ENCODE measurements at places on chromosomes 4 and X. TPM values are rescaled to one million over a fixed set of nuclear protein-coding genes. Genes with fewer than 3 reads are reported as not detected.

- DNase-seq, result peak; percentile 49
Observed at GRCh38 chr4:128528793-128529553, 241.4 kb upstream of the PGRMC2 start.

DNA sequence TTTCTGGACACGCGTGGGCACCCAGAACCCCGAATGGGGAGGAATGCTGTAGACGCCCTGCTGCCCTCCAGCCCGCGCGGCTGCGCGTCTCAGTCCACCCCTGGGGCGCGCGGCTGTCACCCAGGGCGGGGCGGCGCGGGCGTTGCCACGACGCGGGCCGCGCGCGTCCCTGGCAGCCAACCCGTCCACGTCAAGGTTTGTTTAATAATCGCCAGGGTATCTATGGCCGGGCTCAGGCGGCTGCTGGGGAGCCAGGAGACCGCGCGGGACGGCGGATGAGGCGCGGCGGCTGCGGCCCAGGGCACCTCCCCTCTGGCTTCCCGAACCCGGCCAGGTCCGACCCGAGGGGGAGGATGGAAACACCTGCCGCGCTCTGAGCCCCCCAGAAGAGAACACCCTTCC lies at the start of gene SPATA18:
Gene SPATA18, plus strand, starts transcription at position 92 of the 402 bp plus-strand sequence. CDS start 401 bp downstream, outside the sequence.
- peak; percentile 72 for DNase-seq

GRCh38 chrX:17608888-17609287 lies 128.4 kb upstream of the SCML1 start:
- DNase-seq, result no peak

- peak; percentile 23 for DNase-seq
Observed at GRCh38 chr4:6716958-6717655, 1.1 kb downstream of the BLOC1S4 start.

DNA sequence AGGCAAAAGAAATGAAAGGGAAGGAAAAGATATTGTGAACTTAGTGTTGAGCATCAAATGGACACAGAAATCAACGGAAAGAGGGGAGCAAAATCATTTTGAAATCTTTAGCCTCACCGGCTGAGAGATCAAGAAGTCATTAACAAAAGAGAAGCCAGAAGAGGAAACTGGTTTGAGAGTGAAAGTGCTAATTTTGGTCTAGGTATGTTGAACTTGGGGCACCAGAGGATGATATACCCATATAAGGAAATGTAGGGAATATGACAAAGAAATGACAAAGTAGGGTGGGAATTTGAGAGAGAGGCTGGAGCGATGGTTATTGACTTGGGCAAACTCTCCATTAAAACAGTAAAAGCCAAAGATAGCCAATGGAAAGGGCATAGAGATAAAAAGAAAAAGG lies 183.4 kb upstream of the ATOH1 start:
- DNase-seq, result no peak

DNA sequence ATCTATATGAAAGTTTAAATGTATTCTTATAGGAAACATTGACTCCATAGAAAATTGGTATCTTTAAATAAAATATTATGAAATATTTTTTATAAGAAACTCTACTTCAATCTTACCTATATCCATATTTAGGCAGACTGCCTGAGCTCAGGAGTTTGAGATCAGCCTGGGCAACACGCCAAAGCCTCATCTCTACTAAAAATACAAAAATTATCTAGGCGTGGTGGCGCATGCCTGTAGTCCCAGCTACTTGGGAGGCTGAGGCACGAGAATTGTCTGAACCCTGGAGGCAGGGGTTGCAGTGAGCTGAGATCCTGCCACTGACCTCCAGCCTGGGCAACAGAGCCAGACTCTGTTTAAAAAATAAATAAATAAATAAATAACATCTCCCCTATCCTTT lies 47.5 kb downstream of the PABPC4L start:
- no peak for DNase-seq

DNA sequence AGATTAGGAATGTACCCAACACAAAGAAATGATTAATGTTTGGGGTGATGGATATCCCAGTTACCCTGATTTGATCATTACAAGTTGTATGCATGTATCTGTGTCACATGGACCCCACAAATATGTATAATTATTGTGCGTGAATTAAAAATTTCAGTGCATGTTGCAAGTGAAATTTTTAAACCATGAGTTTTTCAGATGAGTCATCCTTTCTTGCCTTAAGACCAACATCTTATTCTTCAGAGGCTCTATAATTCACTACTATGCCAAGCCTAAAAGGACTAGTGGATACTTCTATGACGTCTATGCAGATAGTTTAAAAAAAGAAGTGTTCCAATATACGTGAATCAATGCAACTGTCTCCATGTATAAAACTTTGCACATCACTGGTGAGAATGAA lies 113.0 kb upstream of the SH3RF1 start:
- DNase-seq, result no peak

DNA sequence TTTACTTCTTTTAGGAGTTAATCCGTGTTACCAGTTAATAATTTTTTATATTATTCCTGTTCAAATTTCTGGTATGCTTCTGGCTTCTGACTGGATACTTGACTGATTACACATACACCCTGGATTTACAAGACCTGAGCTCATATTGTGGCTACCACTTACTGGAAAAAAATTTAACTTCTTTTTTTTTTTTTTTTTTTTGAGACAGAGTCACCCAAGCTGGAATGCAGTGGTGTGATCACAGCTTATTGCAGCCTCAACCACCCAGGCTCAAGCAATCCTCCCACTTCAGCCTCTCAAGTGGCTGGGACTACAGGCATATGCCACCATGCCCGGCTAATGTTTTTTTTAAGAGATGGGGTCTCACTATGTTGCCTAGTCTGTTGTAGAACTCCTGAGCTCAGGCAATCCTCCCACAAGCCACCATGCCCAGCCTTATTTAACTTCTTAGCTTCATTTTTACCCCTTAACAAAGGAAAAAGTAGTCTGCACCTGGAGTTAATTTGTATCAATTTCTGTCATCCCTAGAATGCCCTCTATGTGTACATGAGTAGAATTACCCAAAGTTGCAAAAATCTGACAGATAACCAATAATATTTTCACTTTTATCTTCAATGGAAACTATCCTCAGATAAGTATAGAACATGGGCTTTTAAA lies 50.3 kb downstream of the TMEM165 start:
- DNase-seq, result no peak

- DNase-seq, result no peak
Observed at GRCh38 chr4:68490826-68491457, 43.7 kb downstream of the TMPRSS11E start.

GRCh38 chr4:31984872-31985271 lies 1264.7 kb downstream of the PCDH7 start:
- DNase-seq, result no peak

- no peak for DNase-seq
Observed at GRCh38 chrX:30880058-30880457, 9.0 kb downstream of the TAB3 start.

DNA sequence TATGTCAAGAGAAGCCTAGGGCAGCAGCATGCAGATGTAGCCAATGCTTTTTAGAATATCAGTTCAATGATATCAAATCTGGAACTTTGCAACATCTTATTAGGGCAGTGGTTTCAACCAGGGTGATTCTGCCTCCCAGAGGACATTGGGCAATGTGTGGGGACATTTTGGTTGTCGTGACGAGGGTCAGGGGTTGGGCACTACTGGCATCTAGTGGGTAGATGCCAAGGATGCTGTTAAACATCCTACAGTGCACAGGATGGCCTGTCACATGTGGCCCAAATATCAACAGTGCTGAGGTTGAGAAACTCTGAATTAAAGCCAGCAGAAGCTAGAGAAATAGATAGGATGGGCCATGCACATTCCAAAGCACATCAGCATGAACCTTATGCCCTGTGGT lies 152.3 kb downstream of the AMELX start:
- DNase-seq, result no peak

GRCh38 chrX:135498236-135498635 lies 22.2 kb upstream of the INTS6L start:
- DNase-seq, result no peak

GRCh38 chr4:177016541-177017141 lies 223.9 kb upstream of the VEGFC start:
- no peak for DNase-seq

- DNase-seq, result peak; percentile 36
Observed at GRCh38 chr4:153258750-153259149, 54.5 kb downstream of the TRIM2 start.

- no peak for DNase-seq
Observed at GRCh38 chrX:132389480-132389879, 99.4 kb downstream of the MBNL3 start.

- no peak for DNase-seq
Observed at GRCh38 chrX:116232833-116233232, 62.3 kb downstream of the AGTR2 start.

DNA sequence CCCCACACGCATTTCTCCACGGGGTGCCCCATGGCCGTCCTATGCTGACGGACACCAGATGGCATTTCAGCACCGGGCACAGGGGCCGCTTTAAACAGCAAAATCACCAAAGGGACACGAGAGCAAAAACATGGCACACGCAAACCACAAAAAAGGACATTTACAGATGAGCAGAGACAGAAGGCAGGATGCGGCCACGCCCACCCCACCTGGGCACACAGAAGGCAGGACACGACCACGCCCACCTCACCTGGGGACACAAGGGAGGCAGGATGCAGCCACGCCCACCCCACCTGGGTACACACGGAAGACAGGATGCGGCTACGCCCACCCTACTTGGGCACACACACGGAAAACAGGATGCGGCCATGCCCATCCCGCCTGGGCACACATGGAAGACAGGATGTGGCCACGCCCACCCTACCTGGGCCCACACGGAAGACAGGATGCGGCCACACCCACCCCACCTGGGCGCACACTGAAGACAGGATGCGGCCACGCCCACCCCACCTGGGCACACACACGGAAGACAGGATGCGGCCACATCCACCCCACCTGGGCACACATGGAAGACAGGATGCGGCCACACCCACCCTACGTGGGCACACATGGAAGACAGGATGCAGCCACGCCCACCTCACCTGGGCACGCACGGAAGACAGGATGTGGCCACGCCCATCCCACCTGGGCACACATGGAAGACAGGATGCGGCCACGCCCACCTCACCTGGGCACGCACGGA lies 69.1 kb downstream of the FAM53A start:
- DNase-seq, result no peak

- DNase-seq, result no peak
Observed at GRCh38 chr4:175614890-175615289, 197.2 kb downstream of the GPM6A start.

- peak; percentile 19 for DNase-seq
Observed at GRCh38 chrX:152992115-152992514, 1.8 kb downstream of the PNMA5 start.

DNA sequence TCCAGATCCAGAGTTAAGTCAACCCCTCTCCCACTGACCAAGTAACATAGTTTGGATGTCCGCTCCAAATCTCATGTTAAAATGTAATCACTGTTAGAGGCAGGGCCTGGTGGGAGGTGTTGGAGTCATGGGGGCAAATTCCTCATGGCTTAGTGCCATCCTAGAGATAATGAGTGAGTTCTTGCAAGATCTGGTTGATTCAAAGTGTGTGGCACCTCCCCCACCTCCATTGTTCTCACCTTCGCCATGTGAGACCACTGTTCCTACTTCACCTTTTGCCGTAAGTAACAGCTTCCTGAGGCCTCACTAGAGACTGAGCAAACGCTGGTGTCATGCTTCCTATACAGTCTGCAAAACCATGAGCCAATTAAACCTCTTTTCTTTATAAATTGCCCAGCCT lies 548.8 kb downstream of the INPP4B start:
- DNase-seq, result no peak

GRCh38 chr4:126230269-126230668 lies 915.5 kb downstream of the FAT4 start:
- DNase-seq, result no peak

DNA sequence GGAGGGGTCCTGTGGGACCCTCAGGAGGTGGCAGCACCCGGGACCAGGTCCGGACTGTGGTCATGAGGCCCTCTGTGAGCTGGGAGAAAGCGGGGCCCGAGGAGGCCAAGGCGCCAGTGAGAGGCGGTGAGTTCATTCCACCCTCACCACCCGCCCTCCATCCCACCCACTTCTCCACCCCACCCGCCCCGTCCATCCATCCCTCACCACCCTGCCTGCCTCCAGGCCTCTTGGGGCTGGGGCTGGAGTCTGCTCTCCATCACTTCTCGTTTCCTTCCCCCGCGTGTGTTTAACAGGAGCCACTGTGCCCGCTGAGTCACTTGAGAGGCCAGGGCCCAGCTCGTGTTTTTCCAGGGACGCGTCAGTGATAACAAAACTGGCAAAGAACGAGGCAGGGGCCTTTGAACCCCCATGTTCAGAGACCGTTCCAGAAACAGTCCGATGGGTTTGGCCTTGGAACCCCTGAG lies 6.2 kb downstream of the SH3TC1 start:
- no peak for DNase-seq

DNA sequence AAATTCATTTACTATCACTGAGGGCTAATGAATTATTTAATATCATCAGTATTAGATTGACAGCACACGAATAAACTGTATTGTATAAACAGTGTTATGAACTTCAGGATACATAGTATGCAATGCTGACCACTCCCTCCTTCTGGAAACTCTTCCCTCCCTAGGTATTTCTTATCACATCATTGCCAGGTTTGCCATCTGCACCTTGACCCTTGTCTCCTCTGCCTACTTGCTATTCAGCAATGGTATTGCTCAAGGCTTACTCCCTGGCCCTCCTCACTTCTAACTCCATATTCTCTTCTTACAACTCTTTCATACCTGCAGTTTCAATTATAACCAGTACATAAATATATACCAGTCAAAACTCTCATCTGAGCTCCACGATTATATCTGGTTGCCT lies 38.9 kb downstream of the ATP8A1 start:
- DNase-seq, result no peak

DNA sequence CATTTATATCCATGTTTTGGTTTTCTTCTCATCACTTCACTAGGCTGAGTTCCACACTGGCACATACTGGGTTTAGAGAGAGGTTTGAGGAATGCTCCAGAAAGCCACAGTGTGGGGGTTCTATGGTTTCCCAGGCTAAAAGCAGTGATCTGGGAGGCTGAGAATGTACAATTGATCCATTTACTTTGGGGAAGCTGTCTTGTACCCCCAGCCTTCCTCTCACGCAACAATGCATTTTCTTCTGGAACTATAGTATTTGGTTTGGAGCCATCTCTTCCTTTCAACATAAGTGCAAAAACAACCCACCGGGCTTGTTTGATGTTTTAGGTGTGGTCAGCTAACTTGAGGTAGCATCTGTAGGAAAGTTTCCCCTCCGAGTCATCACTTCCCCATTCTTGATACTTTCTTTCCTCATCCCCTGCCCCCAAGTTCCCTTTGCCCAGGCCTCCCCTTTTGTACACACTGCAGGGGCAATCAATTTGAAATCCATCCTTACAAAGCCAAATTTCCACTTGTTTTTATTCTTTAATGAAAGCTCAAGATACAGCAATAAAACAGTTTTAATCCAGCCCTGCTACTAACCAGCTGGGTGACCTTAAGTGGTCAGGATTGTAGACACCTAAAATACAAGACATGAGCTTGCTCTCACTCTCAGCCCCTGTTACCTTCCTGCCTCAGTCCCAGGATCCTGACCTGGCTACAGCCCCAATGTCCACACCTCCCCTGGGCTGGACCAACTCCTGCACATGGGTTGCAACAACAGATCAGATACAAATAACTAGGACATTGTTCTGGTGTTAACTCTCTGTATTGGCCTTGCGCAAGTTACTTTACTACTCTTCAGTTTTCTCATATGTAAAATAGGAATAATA lies 109.2 kb downstream of the FHDC1 start:
- no peak for DNase-seq

Gene SLITRK2
- 0.37 TPM for total RNA-seq

Gene ELF2
- total RNA-seq, result 29.9 TPM

Gene SRPX2
- 2.0 TPM for total RNA-seq

Gene PAGE5
- total RNA-seq, result not detected

Gene CFI
- total RNA-seq, result not detected

Gene UNC5C
- 0.45 TPM for total RNA-seq

Gene PLAC1
- 0.76 TPM for total RNA-seq

Gene SYP
- total RNA-seq, result 1.9 TPM

Gene MSANTD1
- total RNA-seq, result 0.07 TPM

Gene CEP135
- total RNA-seq, result 9.9 TPM

Gene MGARP
- total RNA-seq, result 0.21 TPM

Gene TMEM175
- 8.4 TPM for total RNA-seq
